ENCODE measurements at places on chromosomes 11 and 22.

GRCh38 chr11:70527429-70528045 lies 129.2 kb downstream of the CTTN start:
- DNase-seq, result no peak

- no peak for DNase-seq
These were observed 4.6 kb downstream of the ADM start for GRCh38 chr11:10309163-10310093.

- DNase-seq, result no peak
These were observed 5.9 kb upstream of the ALKBH3 start for GRCh38 chr11:43874738-43875137.

GRCh38 chr22:49915610-49916009 lies 2.6 kb downstream of the ALG12 start:
- DNase-seq, result no peak

DNA sequence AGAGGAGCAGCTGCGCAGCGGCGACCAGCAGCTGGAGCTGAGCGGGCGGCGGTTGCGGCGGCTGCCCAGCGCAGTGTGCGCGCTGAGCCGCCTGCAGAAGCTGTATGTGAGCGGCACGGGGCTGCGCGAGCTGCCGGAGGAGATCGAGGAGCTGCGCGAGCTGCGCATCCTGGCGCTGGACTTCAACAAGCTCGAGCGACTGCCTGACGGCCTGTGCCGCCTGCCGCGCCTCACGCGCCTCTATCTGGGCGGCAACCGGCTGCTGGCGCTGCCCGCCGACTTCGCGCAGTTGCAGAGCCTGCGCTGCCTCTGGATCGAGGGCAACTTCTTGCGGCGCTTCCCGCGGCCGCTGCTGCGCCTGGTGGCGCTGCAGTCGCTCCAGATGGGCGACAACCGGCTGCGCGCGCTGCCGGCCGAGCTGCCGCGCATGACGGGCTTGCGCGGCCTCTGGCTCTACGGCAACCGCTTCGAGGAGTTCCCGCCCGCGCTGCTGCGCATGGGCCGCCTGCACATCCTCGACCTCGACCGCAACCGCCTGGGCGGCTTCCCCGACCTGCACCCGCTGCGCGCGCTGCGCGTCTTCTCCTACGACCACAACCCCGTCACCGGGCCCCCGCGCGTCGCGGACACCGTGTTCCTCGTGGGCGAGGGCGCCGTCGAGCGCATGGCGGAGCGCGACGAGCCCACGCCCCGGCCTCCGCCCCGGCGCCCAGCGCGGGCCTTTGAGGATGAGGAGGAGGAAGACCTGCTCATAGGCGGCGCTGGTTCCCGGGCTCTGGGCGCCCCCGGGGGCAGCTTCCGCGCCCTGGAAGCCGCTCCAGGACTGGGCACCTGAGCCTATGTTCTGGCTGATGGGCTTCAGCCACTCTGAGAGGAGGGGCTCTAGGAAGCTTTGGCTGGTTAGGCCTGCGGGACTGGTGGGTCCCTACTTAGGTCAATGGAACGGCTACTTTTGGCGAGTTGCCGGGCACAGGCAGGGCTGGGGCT lies 787 bp downstream of the LRRC10B start:
- DNase-seq, result peak; percentile 55

- DNase-seq, result no peak
These were observed 400.0 kb downstream of the ETS1 start for GRCh38 chr11:128187377-128187776.

- DNase-seq, result no peak
These were observed 385.6 kb downstream of the DCDC1 start for GRCh38 chr11:30983776-30984441.
